ENCODE measurements at places on chromosomes 13 and 19.

- no peaks in the 10 kb centered on the region for H3K36me3 ChIP-seq
- H3K27ac ChIP-seq = no peak overlapping the region
- no peak overlapping the region for H3K4me3 ChIP-seq
- H3K27me3 ChIP-seq = no peaks in the 10 kb centered on the region
- no peaks in the 10 kb centered on the region for H3K4me1 ChIP-seq
- no peak for DNase-seq
Measured at GRCh38 chr13:100987948-100988347, 313.4 kb upstream of the TMTC4 start.

- H3K36me3 ChIP-seq = no peaks in the 10 kb centered on the region
- no peak for DNase-seq
- H3K4me3 ChIP-seq = no peak overlapping the region
Measured at GRCh38 chr13:91066745-91067144, 280.7 kb upstream of the MIR17HG start.

- peaks cover 46% of the 10 kb centered on the region for H3K4me1 ChIP-seq
- H3K27me3 ChIP-seq = no peaks in the 10 kb centered on the region
- peaks cover 37% of the 10 kb centered on the region for H3K36me3 ChIP-seq
Measured at GRCh38 chr13:40204246-40204645, 462.2 kb downstream of the FOXO1 start.

GRCh38 chr13:74134777-74135325, 647 bp upstream of the KLF12 start:
- H3K27ac ChIP-seq = peak overlapping the region; percentile 80
- peaks cover 26% of the 10 kb centered on the region for H3K4me1 ChIP-seq
- peaks cover 2% of the 10 kb centered on the region for H3K27me3 ChIP-seq
- DNase-seq = no peak

DNA sequence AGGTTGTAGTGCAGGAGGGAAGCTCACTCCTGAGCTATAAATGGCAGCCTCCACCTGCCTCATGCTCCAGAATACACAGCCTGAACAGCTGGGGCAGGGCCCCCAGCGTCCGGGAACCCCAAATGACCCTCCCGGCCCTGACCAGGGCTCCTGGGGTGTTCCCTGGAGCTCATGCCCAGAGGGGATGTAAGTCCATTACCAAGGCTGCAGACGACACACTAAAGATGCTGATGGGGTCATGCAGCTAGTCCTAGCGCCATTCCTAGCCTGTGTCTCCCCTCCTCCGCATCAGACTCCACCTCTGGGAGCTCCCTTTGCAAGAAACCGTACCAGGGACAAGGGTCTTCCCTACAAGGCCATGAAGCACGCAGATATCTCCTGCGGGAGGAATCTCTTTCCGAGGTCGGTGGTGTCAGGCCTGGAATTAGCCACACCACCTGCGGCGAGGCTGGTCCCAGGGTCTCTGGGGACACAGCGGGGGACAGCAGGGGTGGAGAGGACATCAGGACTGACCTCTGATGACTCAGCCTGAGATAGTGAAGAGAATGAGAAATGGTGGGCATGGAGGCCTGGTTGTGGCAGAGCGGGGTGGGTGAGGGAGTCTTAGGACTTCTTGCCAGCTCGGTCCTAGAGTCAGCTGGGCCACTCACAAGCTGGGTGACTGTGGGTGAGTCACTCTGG, 11.9 kb upstream of the TPM4 start:
- DNase-seq = no peak
- H3K36me3 ChIP-seq = no peaks in the 10 kb centered on the region
- peaks cover 32% of the 10 kb centered on the region for H3K4me1 ChIP-seq
- peaks cover 3% of the 10 kb centered on the region for H3K27me3 ChIP-seq

DNA sequence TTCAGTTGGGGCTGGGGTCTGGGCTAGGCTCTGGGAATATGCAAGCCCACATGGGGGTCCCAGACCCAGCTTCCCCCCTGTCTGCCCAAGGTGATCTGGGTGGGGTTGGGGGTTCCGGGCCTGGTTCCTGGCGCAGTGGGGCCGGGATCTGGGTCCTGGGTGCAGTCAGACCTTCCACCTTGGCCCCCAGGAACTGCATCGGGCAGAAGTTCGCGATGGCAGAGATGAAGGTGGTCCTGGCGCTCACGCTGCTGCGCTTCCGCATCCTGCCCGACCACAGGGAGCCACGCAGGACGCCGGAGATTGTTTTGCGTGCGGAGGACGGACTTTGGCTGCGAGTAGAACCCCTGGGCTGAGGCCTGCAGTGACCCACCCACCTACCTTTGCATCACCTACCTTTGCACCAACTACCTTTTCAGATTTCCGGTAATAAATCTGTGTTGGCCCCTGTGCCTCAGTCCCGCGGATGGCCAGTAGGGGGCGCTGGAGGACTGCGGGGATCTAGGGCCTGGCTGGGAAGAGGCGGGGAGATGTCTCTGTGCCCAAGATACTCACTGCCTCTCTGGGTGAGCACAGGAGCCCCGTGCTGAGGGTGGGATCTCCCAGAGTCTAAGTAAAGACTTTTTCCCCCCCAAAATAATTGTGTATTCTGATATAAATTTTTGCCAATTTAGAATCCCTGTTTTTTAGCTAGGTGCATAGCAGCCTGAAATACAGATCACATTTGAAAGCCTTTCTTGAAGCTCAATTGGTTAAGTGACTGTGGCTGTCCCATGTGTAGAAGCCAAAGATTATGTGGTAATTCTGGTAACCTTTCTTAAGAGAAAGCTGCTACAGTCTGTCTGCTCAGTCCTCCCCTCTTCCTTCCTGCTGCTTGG, 11.5 kb upstream of the CYP4F3 start:
- peaks cover 3% of the 10 kb centered on the region for H3K4me1 ChIP-seq
- DNase-seq = peak; percentile 90
- H3K27me3 ChIP-seq = peaks cover 6% of the 10 kb centered on the region
- no peak overlapping the region for H3K27ac ChIP-seq
- no peaks in the 10 kb centered on the region for H3K36me3 ChIP-seq
- H3K4me3 ChIP-seq = no peak overlapping the region

- no peaks in the 10 kb centered on the region for H3K36me3 ChIP-seq
- no peak for DNase-seq
- no peak overlapping the region for H3K4me3 ChIP-seq
- H3K4me1 ChIP-seq = no peaks in the 10 kb centered on the region
Measured at GRCh38 chr13:101917833-101918661, 465.6 kb downstream of the ITGBL1 start.

GRCh38 chr19:10687518-10688288, 13.5 kb upstream of the QTRT1 start:
- no peak overlapping the region for H3K4me3 ChIP-seq
- peaks cover 2% of the 10 kb centered on the region for H3K4me1 ChIP-seq
- H3K27ac ChIP-seq = no peak overlapping the region
- peaks cover 46% of the 10 kb centered on the region for H3K36me3 ChIP-seq
- DNase-seq = no peak

GRCh38 chr13:22592515-22592914, 588.3 kb upstream of the SGCG start:
- no peaks in the 10 kb centered on the region for H3K36me3 ChIP-seq
- DNase-seq = no peak
- H3K4me3 ChIP-seq = no peak overlapping the region
- H3K4me1 ChIP-seq = no peaks in the 10 kb centered on the region

DNA sequence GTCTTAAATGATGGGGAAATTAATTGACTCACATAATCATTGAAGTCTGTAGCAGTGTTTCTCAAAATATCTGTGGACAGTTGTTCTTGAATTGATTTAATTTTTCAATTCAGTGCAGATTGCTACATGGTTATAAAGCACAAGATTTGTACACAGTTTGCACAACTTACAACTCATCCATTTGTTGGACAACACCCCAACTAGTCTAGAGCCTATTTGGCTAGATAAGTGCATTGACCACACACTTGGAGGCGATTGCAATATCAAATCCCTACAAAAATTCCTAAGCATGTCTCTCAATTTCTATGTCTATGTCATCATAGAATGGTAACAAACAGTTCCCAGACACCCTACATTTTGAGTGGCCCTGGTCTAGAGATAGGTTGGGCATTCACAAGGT, 48.0 kb upstream of the IPO5 start:
- peaks cover 11% of the 10 kb centered on the region for H3K27me3 ChIP-seq
- no peak for DNase-seq
- H3K36me3 ChIP-seq = no peaks in the 10 kb centered on the region
- H3K27ac ChIP-seq = no peak overlapping the region
- no peak overlapping the region for H3K4me3 ChIP-seq
- no peaks in the 10 kb centered on the region for H3K4me1 ChIP-seq

DNA sequence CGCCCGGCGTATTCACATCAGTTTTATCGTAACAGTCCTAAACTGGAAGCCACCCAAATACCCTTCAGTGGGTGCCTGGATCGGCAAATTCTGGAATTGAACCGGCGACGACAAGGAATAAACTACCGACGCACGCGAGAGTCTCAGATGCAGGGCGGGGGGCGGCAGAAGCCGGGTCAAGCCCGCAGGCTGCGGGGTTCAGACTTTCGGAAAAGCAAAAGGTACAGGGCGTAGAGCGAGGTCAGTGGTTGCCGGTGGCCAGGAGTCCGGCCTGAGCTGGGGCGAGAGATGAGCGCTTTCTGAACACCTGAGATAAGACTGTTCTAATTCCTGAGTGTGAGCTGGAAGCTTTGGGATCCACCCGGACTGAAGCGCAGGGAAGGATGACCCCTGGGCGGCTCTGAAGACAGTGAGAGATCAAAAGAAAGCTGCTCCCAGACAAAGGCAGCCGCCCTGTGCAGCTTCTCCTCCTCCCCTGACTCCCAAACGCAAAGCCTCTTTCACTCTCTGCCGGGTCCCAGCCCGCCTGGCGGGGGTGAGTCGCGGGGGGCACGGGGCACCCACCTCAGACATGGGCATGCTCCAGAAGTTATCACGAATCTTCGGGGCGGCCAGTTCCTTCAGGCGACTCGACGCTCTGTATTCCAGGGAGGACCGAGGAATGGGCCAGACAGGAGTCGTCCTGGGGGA, 26.2 kb upstream of the MIER2 start:
- H3K36me3 ChIP-seq = no peaks in the 10 kb centered on the region
- H3K27ac ChIP-seq = no peak overlapping the region
- no peak for DNase-seq
- H3K27me3 ChIP-seq = peaks cover 6% of the 10 kb centered on the region
- H3K4me3 ChIP-seq = no peak overlapping the region

- no peak overlapping the region for H3K27ac ChIP-seq
- H3K36me3 ChIP-seq = no peaks in the 10 kb centered on the region
- H3K4me3 ChIP-seq = no peak overlapping the region
- no peak for DNase-seq
- no peaks in the 10 kb centered on the region for H3K27me3 ChIP-seq
Measured at GRCh38 chr19:28847468-28847867, 365.5 kb downstream of the UQCRFS1 start.

DNA sequence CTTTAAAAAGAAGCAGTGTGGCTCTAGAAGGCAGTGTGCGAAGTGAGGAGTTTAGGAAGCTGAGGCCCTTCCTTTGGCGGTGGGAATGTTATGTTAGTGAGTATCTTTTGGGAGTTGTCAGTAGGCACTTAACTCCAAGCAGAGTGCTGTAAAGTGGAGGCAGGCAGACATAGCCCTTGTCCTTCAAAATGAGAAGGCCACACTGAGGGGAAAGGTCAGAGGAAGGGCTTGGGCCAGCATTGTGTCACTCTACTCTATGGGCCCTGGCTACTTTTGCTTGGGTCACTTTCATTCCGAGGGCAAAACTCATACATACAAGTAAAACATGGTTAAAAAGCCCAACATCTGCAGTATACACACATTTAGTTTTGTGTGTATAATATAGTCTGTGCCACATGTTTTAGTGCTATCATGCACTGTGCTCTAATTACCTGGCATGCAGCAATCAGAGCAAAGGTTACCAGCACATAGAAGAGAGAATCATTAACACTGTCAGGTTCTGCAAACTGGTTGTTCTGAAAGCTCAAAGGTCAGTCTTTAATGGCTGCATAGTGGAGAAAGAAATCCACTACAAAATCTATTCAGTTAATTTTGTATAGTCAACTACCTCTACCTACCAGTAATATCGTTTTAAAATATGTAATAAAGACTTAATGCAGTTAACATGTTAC, 64.4 kb downstream of the WASF3 start:
- H3K36me3 ChIP-seq = no peaks in the 10 kb centered on the region
- peaks cover 5% of the 10 kb centered on the region for H3K4me1 ChIP-seq
- no peak overlapping the region for H3K27ac ChIP-seq
- no peak for DNase-seq
- H3K27me3 ChIP-seq = peaks cover 17% of the 10 kb centered on the region

DNA sequence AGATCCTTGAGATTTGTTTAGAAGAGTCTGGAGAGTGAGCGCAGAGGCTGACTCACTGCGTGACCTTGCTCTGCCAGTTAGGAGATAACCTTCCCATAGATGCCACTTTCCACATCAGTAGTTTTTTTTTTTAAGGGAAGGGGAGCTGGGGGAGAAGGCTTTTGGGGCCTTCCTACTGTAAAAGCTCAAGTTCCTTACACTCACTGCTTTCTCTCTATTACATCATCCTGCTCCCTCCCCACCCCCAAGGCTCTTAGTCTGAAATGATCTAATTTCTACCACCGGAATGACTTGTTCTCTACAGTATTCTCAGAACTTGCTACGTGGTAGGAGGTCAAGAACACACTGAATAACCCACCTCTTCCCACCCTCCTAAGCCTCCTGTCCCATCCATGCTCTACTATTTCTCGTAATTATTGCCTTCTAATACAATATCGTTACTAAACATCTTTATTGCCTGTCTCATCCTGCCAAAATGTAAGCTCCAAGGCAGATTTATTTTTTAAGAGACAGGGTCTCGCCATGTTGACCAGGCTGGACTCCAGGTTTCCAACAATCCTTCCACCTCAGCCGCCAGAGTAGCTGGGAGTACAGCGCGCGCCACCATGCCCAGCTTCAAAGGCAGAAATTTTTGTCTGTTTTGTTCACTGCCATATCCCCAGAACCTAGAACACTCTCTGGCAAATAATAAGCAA, 1.2 kb downstream of the LONP1 start:
- H3K36me3 ChIP-seq = peaks cover 18% of the 10 kb centered on the region
- peak overlapping the region; percentile 96 for H3K4me3 ChIP-seq
- H3K4me1 ChIP-seq = peaks cover 36% of the 10 kb centered on the region
- H3K27me3 ChIP-seq = no peaks in the 10 kb centered on the region
- DNase-seq = peak; percentile 56

GRCh38 chr13:105035092-105035491, 1500.4 kb downstream of the EFNB2 start:
- no peak overlapping the region for H3K4me3 ChIP-seq
- no peaks in the 10 kb centered on the region for H3K36me3 ChIP-seq
- no peaks in the 10 kb centered on the region for H3K27me3 ChIP-seq
- no peak overlapping the region for H3K27ac ChIP-seq

GRCh38 chr19:5131031-5131505, 162.2 kb downstream of the KDM4B start:
- DNase-seq = no peak
- H3K27me3 ChIP-seq = no peaks in the 10 kb centered on the region
- peak overlapping the region; percentile 84 for H3K27ac ChIP-seq
- no peak overlapping the region for H3K4me3 ChIP-seq

DNA sequence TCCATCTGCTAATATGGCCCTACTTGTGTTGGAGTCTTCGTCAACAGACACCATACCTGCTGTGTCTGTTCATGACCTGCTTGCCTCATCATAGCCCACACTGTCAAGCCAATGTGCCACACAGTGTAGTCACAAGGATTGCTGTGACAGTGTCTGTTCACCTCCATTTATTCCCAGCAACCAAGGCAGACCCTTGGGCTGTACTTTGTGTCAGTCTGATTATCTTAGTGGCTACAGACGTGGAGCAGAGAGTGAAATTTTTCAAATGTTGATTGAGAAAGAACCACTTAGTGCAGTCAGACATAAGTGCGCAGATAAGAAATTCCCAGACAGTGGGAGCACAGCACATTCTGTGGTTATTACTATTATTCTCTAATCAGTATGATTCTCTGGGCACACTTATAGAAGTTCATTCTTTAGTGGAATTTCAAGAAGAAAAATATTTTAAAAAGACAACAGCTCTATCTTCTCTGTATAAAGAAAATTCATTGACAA, 184.6 kb downstream of the GPC6 start:
- H3K4me1 ChIP-seq = no peaks in the 10 kb centered on the region
- H3K27me3 ChIP-seq = no peaks in the 10 kb centered on the region
- no peak overlapping the region for H3K27ac ChIP-seq
- no peak for DNase-seq

Measured in activated CD4-positive, alpha-beta T cell treated with anti-CD3 and anti-CD28 coated beads, Interleukin-2, amount 10 ng/mL, durations not matched to agents 7 days and 5 days (primary cell).